MG63 (cell line): ENCODE measurements at places on chromosomes 7 and 10. TPM values are rescaled to one million over a fixed set of nuclear protein-coding genes. Genes with fewer than 3 reads are reported as not detected.

Gene ETV1
- total RNA-seq = 5.6 and 19.1 TPM in 2 replicates

Gene TRIM50
- not detected in 2 replicates for total RNA-seq

Gene EXOC4
- 6.4 and 24.1 TPM in 2 replicates for total RNA-seq

GRCh38 chr7:123865517-123866117 is 20.6 kb downstream of the HYAL4 start:
- DNase-seq = no peak

DNA sequence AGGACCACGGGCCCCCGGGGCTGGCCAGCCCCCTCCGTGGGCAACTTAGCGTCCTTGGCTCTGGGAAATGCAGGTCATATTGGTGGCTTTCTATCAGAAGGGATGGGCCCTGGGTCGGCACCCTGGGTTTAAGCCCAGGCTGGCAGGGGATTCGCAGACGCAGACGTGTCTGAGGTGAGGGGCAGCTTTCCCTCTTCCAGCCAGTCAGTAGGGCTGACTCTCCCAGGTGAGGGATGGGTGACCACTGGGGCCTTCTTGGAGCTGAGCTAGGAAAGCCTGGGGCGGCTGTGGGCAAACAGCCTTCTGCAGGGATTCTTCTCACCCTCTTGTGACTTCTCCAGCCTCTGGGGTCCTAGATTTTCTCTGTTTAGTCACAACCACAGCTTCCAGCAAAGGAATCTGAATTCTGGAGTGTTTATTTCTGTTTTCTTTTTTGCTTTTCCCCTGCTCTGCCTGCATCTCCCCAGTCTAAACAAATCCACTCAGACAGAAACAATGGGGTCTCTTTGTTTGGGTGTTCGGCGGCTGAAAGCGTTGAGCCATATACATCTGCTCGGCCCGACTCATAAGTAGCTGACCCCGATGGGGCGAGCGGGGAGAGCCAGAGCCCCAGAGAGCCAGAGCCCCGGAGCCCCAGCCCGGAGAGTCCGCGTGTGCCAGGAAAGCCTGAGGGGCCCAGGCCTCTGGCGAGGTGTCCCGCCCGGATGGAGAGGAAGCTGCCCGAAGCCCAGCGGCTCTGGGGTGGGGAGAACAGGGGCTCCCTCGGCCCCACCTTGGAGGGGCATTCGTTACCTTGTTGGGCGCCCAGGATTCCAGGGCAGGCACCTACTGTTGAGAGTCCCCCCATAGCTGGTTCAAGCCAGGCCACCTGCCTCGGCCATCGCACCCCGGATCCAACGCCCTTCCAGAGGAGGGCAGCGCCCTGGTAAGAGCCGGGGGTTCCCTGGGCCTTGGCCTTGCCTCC is 2.0 kb downstream of the MNX1 start:
- no peak for DNase-seq

- DNase-seq = no peak
Observed at GRCh38 chr7:47973739-47974138, 5.7 kb downstream of the HUS1 start.
